ENCODE measurements at places on chromosomes 1 and 21.
A peak's percentile ranks its signal among the peaks of the same experiment; 100 is the strongest.

DNA sequence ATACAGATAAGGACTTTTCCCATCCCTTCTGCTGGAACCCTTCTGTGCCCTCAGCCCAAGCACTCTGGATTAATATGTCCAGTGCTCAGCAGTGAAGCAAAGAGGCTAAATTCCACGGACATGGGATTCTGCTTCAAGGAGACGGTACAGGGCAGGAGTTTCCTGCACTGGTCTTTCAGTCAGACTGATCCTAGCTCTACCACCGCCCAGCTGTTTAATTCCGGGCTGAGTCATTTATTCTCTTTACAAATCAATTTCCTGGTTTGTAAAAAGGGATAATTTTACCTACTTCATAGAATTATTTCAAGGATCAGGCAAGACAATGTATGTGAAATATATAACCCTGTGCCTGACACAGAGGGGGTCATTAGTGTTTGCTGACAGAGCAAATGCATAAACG, 41.6 kb upstream of the NRDC start:
- no peak for DNase-seq

- no peak for DNase-seq
These were observed at the start of gene COL11A1 for GRCh38 chr1:103108376-103109150. TSS of gene COL11A1 (minus strand) at chr1:103108522. CDS start at chr1:103108178, 344 bp downstream.

- DNase-seq, result no peak
These were observed 59.5 kb downstream of the TRABD2B start for GRCh38 chr1:47937586-47938254.

- peak; percentile 9 for DNase-seq
These were observed 594 bp downstream of the HDGF start for GRCh38 chr1:156750711-156751450.

DNA sequence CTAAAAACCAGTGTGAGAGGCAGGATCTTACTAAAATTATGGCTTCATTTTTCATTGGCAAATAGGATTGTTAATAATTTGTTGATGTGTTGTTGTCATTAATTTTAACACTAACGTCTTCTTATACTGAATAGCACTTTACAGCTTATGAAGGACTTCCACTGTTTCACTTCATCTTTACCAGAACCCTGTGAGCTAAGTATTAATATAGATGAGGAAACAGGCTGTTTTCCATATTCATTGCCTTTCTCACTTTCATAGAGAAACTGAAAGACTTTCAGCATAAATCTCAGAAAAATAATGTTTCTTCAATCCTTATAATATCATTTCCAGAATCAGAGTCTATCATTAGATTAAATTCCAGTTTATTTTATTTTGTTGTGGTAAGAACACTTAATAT, 8.5 kb downstream of the MAP10 start:
- DNase-seq, result no peak

GRCh38 chr1:22044690-22045420, 7.7 kb upstream of the CDC42 start:
- DNase-seq, result no peak

GRCh38 chr1:109161858-109162606, 48.1 kb downstream of the ELAPOR1 start:
- DNase-seq, result no peak

DNA sequence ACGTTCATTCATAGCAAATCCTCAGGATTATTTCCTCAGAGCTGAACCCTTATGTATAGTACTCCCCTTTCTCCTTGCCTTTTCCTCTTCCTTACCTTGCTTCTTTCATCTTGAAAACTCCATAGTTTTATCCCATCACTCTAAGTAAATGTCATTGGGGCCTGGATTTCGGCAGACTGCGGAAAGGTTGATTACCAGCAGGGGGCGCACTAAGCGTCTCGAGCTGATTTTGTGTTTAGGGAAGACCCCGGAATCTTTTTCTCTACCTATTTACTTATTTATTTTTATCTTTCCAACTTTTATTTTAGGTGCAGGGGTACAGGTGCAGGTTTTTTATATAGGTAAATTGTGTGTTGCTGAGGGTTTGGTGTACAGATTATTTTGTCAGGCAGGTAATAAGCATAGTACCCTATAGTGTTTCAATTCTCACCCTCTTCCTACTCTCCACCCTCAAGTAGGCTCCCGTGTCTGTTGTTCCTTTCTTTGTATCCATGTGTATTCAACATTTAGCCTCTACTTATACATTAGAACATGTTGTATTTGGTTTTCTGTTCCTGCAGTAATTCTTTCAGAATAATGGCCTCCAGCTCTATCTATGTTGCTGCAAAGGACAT, 11.4 kb upstream of the MTARC1 start:
- DNase-seq, result no peak

DNA sequence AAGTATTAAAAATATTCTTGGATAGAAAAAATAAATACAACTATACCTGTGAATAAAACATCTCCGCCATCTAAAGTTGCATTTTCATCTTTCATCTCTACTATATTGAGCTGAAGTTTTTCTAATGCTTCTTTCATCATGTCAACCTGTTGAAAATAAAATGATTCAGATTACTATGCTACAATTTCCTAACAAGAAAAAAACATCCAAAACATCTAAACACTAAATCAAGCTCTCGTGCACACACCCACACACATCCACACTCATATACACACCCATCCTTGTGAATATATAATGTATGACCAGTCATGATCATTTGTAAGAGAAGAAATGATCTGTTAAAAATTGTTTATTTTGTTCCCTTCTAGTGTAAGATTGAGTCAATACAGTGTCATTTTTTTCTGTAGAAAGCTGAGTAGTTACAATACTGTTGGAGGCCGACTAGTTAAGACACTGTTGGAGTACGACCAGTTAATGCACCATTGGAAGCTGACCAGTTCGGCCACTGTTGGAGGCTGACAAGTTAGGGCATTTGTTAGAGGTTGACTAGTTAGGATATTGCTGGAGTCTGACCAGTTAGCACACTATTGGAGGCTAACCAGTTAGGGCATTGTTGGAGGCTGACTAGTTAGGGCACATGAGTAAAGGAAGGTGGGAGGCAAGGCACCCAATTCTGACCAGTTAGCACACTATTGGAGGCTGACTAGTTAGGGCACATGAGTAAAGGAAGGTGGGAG, 82.4 kb upstream of the BCL10 start:
- DNase-seq, result no peak

DNA sequence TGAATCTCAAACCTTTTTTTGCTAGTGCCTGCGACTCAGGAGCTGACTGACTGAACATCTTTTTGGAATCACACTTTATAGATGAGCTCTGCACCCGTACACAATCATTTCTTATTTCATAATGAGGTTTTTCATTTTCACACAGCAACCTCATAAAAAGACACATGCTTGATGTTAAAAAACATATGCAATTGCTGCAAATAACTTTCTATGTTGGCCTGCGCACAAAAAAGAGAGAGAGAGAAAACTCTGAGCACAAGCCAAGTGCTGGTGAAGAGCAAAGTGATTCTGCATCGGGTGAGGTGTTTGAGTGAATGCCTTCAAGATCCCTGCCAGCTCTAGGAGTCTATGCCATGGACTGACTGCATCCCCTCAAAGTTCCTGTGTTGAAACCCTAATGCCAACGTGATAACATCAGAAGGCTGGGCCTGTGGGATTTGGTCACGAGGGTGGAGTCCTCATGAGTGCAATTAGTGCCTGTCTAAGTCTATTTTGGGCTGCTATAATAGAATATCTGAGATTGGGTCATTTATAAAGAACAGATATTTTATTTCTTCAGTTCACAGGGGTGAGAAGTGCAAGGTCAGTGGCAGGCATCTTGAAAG, 36.6 kb downstream of the C1orf87 start:
- DNase-seq, result no peak

GRCh38 chr1:115301438-115302020, 36.5 kb downstream of the NGF start:
- DNase-seq, result no peak

GRCh38 chr1:33170351-33171274, 11.2 kb downstream of the TRIM62 start:
- DNase-seq, result no peak

GRCh38 chr1:201531551-201532425, 7.1 kb upstream of the NAV1 start:
- DNase-seq, result no peak

- DNase-seq, result no peak
These were observed 53.9 kb upstream of the TTC34 start for GRCh38 chr1:2855206-2856065.

- no peak for DNase-seq
These were observed 55.3 kb upstream of the KCND3 start for GRCh38 chr1:112044745-112045144.

DNA sequence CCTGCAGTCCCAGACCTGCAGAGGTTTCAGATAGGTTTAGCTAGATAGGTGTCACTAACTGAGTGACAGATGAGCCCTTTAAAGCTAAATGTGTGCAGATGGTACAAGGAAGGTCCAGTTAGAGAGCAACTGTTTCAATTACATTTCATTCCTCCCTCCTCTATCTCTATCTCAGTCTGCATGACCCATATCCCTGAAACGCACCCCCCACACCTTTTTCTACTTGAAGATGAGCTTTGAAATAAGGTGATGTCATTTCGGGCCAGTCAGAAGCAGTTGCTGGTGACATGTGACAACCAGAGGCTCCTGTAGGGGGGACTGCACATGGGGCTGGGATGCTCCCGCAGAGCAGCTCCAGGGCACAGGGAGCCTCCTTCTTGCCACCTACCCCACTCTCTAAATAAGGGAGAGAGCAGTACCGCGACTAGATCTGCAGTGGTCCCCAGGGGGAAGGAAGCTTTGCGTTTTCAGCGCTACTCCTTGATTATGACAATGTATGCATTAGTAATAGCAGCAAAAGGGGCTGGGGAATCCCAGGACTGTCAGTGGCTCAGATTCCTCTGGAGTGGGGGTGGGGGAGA, 4.3 kb downstream of the ATP8B2 start:
- no peak for DNase-seq

- no peak for DNase-seq
These were observed 621.7 kb downstream of the LMO4 start for GRCh38 chr1:87950369-87950768.

GRCh38 chr1:34602907-34603306, 151.9 kb upstream of the GJB5 start:
- no peak for DNase-seq

GRCh38 chr1:67834246-67834877, 1.1 kb upstream of the GNG12 start:
- no peak for DNase-seq

DNA sequence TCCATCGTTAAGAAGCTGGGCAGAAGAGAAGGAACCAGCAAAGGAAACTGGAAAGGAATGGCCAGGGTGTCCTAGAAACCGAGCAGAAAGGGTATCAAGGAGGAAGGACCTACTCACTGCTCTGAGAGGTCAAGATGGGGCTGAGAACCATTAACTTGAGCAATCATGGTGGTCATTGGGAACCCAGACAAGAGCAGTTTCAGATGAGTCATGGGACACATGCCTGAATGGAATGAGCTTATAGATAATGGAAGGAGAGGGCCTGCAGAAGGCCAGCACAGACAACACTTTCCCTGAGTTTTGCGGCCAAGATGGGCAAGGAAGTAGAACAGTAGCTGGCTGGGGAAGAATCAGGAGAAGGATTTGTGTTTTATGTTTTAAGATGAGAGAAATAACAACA, 383.2 kb downstream of the KIF26B start:
- no peak for DNase-seq

Data from D721Med (cell line).